ENCODE measurements at places on chromosomes 1 and 21.

DNA sequence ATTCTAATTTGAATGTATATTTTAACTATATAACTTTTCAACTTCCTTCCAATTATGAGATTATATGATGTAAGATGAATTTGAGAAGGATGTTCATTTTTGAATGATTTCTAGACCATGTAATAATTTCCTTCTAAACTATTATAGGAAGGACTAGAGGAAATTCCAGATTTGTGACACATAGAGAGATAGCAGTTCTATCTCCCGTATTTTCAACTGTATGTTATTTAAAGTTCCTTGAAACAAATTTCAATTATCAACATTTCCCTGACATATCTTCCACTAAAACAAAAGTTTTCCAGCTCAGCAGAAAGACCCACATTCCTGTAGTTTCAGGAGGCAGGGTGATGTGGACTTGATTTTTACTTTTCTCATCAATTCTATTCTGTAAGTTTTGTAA, 396.7 kb upstream of the C1orf87 start:
- no peak for DNase-seq

- DNase-seq, result no peak
Observed at GRCh38 chr1:909861-910310, 13.8 kb upstream of the SAMD11 start.

DNA sequence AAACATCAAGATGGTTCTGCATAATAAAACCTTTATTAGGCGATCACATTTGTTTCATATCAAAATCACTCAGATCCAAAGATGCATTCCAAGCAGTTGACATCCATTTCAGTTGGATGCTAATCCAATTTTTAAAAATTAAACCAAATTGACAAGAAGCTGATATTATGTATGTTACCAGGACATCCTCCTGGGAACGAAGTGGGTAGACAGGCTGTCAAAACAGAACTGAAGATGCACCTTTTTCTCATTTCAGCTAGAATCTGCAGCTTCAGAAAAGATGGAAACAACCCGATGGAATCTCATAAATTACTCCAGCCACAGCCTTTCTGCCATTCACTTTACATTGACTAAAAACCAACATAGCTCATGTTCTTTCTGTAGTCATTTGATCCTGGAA, 268.4 kb downstream of the PLPP3 start:
- no peak for DNase-seq

DNA sequence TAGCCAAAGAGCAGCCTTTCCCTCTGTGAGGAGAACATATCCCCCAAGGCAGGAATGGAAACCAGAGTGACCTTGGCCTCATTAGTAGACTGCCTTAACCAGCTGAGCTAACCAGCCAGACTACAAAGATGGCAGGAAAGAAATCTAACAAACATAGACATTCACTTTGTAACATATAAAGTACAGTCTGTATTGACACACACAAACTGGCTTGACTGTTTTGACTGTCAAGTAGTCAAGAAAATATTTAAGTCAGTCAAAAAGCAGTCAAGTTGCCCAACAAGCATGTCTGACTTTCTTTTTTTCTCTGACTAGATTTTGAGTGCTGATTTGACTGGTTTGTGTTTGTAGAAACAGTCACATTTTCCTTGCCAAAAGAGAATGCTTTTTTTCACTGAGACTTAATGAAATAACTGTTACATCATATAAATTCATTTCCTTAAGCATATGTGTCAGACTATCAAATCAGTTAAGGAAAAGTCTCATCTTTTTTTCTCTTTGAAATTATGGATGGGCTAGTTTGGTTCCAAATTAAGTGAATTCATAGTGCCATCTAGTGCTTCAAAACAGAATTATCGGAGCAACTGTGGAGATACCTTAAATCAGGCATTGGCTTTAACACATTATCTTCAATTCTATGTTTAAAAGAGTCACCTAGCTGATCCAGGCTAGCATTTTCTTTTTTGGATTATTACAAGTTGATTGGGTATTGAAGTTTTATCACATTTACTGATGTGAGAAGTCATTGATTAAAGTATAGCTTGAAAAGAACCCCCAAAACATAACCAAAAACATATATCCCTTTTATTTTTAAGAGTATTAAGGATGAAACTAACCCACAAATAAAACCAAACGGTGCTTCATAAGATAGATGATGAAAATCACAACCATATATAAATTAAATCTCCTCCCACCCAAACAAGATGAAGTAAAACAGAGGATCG, 75.0 kb downstream of the ATP6V1G3 start:
- peak; percentile 65 for DNase-seq

- no peak for DNase-seq
Observed at GRCh38 chr1:201020721-201021629, 2.5 kb downstream of the KIF21B start.

DNA sequence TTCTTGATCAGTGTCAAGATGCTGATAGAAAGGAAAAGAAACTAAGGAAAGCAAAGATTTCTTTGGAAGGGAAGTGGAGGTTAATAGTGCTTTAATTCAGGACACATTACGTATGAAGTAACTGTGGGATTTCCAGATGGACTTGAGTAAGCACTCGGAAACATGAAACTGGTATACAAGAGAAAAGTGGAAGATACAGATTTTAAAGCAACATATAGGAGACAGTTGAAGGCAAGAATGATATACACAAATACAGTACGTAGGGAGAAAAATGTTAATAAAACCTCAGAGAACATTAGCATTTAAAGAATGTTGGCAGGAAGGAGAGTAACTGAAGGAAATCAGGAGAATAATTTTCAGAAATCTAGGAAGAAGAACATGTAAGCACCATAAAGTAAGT, 730.9 kb upstream of the ADGRL2 start:
- no peak for DNase-seq

- no peak for DNase-seq
Observed at GRCh38 chr1:198978523-198978922, 339.7 kb downstream of the PTPRC start.

- no peak for DNase-seq
Observed at GRCh38 chr1:83715550-83715949, 283.4 kb downstream of the TTLL7 start.

GRCh38 chr1:204384636-204385352, 25.1 kb upstream of the PLEKHA6 start:
- peak; percentile 54 for DNase-seq

DNA sequence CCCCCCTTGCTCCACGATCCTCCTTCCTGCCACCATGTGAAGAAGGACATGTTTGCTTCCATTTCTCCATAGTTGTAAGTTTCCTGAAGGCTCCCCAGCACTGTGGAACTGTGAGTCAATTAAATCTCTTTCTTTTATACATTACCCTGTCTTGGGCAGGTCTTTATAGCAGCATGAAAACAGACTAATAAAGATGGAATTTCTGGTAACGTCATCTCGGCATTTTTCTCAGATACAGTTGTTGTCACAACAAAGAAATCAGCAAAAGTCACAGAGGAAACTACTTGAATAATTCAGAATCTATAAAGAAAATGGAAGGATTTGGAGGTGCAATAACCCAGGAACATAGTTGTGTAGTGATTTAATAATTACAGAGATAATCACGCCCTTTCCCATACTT, 4.4 kb downstream of the APCS start:
- no peak for DNase-seq

DNA sequence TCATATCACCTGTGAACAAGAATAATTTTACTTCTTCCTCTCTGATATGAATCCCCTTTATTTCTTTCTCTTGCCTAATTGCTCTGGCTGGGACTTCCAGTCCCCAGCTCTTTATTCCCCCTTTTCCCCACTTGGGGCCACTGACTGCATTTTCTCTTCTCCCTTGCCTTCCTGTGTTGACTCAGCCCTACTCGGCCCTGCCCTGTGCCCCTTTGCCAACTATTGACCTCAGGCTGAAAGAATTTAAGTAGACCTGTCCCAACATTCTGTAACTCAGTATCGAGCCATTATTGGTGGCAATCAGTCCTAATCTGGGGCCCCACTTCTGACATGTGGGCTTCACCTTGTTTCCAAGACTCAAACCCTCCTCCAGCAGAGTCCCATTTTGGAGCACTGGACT, 60.6 kb upstream of the STUM start:
- no peak for DNase-seq

- no peak for DNase-seq
Observed at GRCh38 chr1:202101184-202101583, 21.5 kb upstream of the GPR37L1 start.

GRCh38 chr1:169044296-169044695, 62.2 kb upstream of the ATP1B1 start:
- DNase-seq, result no peak

- no peak for DNase-seq
Observed at GRCh38 chr1:64574301-64574700, 104.4 kb downstream of the CACHD1 start.

DNA sequence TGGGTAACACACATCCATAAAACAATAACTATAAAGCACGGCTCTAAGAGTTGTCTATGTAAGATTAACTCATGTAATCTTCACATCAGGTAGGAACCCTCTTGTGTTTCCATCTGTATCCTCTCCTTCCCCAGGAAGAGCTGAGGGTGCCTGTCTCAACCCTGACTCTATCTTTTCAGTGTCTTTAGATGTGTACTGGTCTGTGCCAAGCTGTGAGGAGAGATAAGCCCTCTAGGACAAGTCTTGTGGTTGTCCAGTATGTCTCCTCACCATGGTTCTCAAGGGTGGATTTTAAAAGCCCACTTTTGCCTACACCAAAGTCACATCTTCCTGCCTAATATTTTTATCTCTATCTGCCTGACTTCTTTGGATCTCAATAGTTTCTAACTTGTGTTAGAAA, 300.1 kb downstream of the KCNT2 start:
- no peak for DNase-seq

GRCh38 chr21:43301409-43302061, 125.4 kb downstream of the SIK1 start:
- no peak for DNase-seq

DNA sequence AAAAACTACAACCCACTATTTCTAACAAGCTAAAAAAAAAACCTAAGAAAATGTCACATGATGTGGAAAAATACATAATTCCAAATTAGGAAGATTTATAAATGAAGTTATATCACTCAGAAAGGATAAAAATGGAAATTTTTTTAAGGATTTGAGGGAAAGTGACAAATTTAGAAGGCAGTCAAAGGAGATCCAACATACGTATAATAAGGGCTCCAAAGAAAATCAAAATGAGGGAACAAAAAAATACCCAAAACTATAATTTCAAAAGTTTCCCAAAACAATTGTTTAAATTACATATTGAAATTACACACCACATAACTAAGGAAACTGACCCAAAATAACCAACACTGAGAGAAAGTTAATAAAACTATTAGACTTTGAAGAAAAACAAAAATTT, 381.1 kb upstream of the KAZN start:
- no peak for DNase-seq

DNA sequence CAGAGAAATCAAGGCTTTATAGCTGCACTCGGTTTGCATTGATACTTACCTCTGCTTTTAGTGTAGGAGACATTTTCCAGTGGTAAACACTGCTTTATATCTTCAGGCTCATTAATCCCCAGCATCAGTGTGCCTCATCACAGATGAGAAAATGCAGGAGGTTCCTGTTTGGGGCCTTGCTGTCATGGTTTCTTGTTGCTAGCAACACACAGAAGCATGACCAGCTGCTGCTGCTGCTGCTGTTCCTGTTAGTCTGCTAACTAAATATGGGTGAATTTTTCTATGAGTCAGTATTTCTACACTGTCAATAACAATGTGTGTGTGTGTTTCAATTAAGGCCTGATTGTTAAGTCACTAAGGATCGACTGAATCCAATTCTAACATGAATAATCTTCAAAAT, 85.8 kb upstream of the RGS1 start:
- peak; percentile 89 for DNase-seq
